ENCODE measurements at places on chromosomes 7 and 10. TPM values are rescaled to one million over a fixed set of nuclear protein-coding genes. Genes with fewer than 3 reads are reported as not detected.

GRCh38 chr7:139909379-139910050 is 80.5 kb downstream of the TBXAS1 start:
- peaks cover 5% of the 10 kb centered on the region for H3K27me3 ChIP-seq
- H3K4me3 ChIP-seq = no peak overlapping the region
- H3K27ac ChIP-seq = no peak overlapping the region
- peaks cover 10% of the 10 kb centered on the region for H3K4me1 ChIP-seq
- no peak for DNase-seq

GRCh38 chr7:24732646-24733413 is 24.4 kb downstream of the GSDME start:
- H3K4me1 ChIP-seq = peaks cover 18% of the 10 kb centered on the region
- no peak overlapping the region for H3K27ac ChIP-seq
- no peak overlapping the region for H3K4me3 ChIP-seq
- peaks cover 3% of the 10 kb centered on the region for H3K27me3 ChIP-seq
- DNase-seq = no peak

DNA sequence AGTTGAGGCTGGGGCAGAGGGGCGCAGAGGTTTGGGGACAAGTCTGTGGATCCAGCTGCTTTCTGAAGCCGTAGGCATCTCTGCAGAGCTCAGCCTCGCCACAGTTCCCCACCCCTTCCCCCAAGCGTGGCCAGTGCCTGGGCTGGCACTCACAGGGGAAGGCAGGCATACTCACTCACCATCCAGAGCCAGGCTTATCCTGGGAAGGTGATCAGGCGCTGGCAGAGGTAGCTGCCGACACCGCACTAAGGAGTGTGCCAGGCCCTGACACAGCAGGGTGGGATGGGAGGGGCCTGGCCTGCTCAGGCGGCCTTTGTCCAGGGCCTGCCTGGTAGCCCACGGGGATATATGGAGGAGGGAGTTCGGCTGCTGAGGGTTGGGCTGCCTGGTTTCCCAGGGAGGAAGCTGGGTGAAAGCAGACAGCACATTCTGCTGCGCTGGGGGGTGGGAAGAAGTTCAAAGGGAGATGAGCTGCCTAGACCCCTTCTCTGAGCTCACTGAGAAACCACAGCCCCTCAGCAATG is 15.9 kb downstream of the VSIR start:
- H3K4me3 ChIP-seq = peak overlapping the region; percentile 68
- peaks cover 46% of the 10 kb centered on the region for H3K36me3 ChIP-seq
- no peaks in the 10 kb centered on the region for H3K27me3 ChIP-seq
- DNase-seq = no peak
- H3K27ac ChIP-seq = peak overlapping the region; percentile 96
- peaks cover 88% of the 10 kb centered on the region for H3K4me1 ChIP-seq

- no peaks in the 10 kb centered on the region for H3K27me3 ChIP-seq
- H3K4me1 ChIP-seq = no peaks in the 10 kb centered on the region
- no peak overlapping the region for H3K4me3 ChIP-seq
- H3K27ac ChIP-seq = no peak overlapping the region
Measured at GRCh38 chr7:40305229-40305628, 170.4 kb downstream of the SUGCT start.

GRCh38 chr7:87380905-87381304 is 35.4 kb downstream of the CROT start:
- H3K27me3 ChIP-seq = no peaks in the 10 kb centered on the region
- peaks cover 36% of the 10 kb centered on the region for H3K36me3 ChIP-seq
- H3K27ac ChIP-seq = no peak overlapping the region

DNA sequence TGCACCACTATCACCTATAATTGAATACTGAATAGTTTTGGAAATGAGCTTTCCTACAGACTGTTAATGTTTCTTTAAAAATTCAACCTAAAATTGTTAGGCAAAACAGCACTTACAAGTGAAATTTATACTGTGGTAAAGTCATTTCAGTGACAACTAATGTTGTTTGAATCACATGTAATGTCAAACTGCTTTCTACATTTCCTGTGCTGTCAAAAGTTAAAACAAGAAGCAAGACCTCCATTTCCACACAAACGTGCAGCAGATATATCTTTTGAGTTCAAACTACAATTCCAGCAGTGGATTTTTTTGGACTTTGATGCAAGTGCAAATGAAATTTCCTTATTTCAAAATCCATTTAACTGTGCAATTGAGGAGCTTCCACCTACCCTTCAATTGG is 199.8 kb downstream of the RNLS start:
- DNase-seq = no peak
- H3K4me1 ChIP-seq = peaks cover 19% of the 10 kb centered on the region
- no peak overlapping the region for H3K4me3 ChIP-seq
- H3K27me3 ChIP-seq = no peaks in the 10 kb centered on the region

DNA sequence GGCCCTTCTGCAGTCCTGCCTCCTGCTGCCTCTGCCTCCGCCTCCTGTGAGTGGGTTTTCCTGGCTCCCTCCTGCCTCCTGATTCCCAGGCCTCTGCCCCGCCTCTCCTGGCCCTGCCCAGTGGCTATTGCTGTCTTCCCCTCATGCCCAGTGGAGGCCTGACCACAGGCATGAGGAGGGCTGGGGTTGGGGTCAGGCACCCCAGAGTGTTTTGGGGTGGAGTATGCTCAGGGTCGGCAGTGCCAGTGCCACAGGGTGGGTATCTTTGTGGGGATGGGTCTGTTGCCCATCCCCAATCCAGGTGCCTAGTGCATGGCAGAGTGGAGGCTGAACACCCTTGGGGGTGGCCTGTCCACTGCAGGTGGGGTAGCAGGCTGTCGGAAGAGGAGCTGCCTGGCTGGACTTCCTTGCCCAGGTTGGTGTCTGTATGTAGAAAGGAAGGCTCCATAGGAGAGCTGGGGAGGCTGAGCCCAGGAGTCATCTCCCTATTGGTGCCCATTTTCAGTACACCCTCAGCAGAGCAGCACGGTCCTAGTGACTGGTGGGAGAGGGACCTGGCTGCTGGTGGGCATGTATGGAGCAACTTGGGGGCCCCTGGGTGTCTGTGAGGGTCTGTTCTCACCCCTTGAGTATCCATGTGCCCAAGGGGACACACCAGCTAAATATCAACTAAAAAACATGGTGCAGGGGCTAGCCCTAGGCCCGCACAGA is 62.2 kb downstream of the ARHGAP22 start:
- no peak for DNase-seq
- H3K4me1 ChIP-seq = no peaks in the 10 kb centered on the region
- H3K4me3 ChIP-seq = no peak overlapping the region
- H3K27ac ChIP-seq = no peak overlapping the region
- H3K27me3 ChIP-seq = no peaks in the 10 kb centered on the region
- H3K36me3 ChIP-seq = no peaks in the 10 kb centered on the region

GRCh38 chr7:104951546-104951945 is 62.5 kb upstream of the KMT2E start:
- no peaks in the 10 kb centered on the region for H3K27me3 ChIP-seq
- H3K36me3 ChIP-seq = peaks cover 3% of the 10 kb centered on the region
- no peak overlapping the region for H3K27ac ChIP-seq
- H3K4me1 ChIP-seq = peaks cover 26% of the 10 kb centered on the region
- H3K4me3 ChIP-seq = no peak overlapping the region

DNA sequence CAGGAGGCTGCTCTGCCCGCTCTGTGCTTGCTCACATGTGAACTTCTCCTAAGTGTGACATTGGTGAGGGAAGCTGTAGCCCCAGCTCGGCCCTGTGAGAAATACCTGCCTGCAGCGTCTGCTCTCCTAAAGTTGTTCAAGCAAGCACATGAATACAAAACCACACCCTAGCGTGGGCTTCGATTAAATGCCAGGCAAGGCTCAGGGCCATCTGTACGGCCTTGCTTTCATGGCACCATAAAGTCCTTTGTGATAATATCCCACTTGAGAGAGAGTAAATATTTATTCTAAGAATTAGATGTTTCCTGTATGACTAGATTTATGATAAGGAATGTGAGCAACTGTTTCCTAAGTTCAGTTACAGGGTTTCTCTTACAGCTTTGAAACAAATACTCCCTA is 262.8 kb upstream of the KLF14 start:
- peak overlapping the region; percentile 90 for H3K27ac ChIP-seq
- no peaks in the 10 kb centered on the region for H3K27me3 ChIP-seq
- peaks cover 79% of the 10 kb centered on the region for H3K4me1 ChIP-seq
- DNase-seq = peak; percentile 58

PHKG1 gene
- 3.6 TPM for total RNA-seq

FEZF1 gene
- not detected for total RNA-seq

AOC1 gene
- total RNA-seq = not detected

IL2RA gene
- total RNA-seq = 471 TPM

AGFG2 gene
- 23.9 TPM for total RNA-seq

GPR26 gene
- total RNA-seq = not detected

All from activated naive CD4-positive, alpha-beta T cell treated with anti-CD3 and anti-CD28 coated beads for 36 hours (primary cell).